Bronchial smooth muscle cell (primary cell): ENCODE measurements at places on chromosomes 7 and 10. TPM values are rescaled to one million over a fixed set of nuclear protein-coding genes. Genes with fewer than 3 reads are reported as not detected.

The NOS3 gene
- total RNA-seq: 0.17 and 0.32 TPM in 2 replicates

The SORBS1 gene
- total RNA-seq: 0.09 and 0.16 TPM in 2 replicates

The LRRD1 gene
- under 0.01 TPM in 1 of 2 replicates, not detected in the other for total RNA-seq

The CCL24 gene
- not detected in 2 replicates for total RNA-seq

The MGMT gene
- total RNA-seq: 32.6 and 39.7 TPM in 2 replicates

The SPDYE8 gene
- total RNA-seq: not detected in 2 replicates

The TRPV5 gene
- total RNA-seq: not detected in 2 replicates

The NANOS1 gene
- total RNA-seq: 0.09 and 0.32 TPM in 2 replicates

The GJD4 gene
- total RNA-seq: not detected in 2 replicates

The GSTO2 gene
- total RNA-seq: 1.7 and 2.4 TPM in 2 replicates

The DDC gene
- total RNA-seq: not detected in 2 replicates

The BTBD16 gene
- total RNA-seq: 0.16 TPM in 1 of 2 replicates, not detected in the other

The GNAI1 gene
- total RNA-seq: 22.2 and 35.8 TPM in 2 replicates

The NRAP gene
- under 0.01 TPM in 1 of 2 replicates, not detected in the other for total RNA-seq

The DRGX gene
- total RNA-seq: not detected in 2 replicates

The GHRHR gene
- not detected in 2 replicates for total RNA-seq

The OR6B1 gene
- not detected in 2 replicates for total RNA-seq

The CACNB2 gene
- total RNA-seq: 1.2 and 1.3 TPM in 2 replicates

The AGAP5 gene
- total RNA-seq: 2.7 and 2.8 TPM in 2 replicates

The ATRNL1 gene
- 0.16 and 0.69 TPM in 2 replicates for total RNA-seq

The PTF1A gene
- not detected in 2 replicates for total RNA-seq

The VAX1 gene
- not detected in 2 replicates for total RNA-seq

The CNNM1 gene
- total RNA-seq: under 0.01 TPM in 2 replicates

The RNF133 gene
- total RNA-seq: 0.16 and 0.34 TPM in 2 replicates
